Islet precursor cell (in vitro differentiated cells): ENCODE measurements at places on chromosomes 13 and 19.

GRCh38 chr19:4974880-4975469 lies 6.1 kb downstream of the KDM4B start:
- DNase-seq: no peak

GRCh38 chr13:97174638-97175037 lies 47.5 kb upstream of the MBNL2 start:
- no peak for DNase-seq

- DNase-seq: no peak
Observed at GRCh38 chr19:13652810-13653590, 111.3 kb upstream of the MRI1 start.

DNA sequence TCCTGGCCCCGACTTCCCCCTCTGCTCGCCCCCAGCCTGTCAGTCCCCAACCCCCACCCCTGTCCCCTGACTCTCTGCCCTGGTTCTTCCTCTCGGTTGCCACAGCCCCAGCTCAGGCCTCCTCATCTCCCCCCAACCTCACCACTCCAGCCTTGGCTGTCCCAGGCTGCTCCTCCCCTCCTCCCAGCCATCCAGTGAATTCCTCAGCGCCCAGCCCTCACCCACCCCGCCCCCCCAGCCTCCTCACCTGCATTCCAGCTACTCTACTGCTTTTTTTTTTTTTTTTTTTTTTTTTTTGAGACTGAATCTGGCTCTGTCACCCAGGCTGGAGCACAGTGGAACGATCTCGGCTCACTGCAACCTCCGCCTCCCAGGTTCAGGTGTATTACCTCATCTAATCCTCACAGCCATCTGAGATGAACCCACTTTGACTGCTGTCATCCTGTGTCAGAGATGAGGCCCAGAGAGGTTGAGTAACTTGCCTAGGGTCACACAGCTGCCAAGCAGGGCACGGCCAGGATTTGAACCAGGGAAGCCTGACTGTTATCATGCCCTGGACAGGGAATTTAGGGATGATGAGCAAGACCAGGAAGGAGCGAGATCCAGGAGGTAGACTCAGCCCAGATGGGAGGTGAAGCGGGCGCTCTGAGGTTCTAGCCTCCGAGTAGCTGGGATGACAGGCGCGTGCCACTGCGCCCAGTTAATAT lies 2.6 kb downstream of the SULT2B1 start:
- DNase-seq: peak; percentile 98

DNA sequence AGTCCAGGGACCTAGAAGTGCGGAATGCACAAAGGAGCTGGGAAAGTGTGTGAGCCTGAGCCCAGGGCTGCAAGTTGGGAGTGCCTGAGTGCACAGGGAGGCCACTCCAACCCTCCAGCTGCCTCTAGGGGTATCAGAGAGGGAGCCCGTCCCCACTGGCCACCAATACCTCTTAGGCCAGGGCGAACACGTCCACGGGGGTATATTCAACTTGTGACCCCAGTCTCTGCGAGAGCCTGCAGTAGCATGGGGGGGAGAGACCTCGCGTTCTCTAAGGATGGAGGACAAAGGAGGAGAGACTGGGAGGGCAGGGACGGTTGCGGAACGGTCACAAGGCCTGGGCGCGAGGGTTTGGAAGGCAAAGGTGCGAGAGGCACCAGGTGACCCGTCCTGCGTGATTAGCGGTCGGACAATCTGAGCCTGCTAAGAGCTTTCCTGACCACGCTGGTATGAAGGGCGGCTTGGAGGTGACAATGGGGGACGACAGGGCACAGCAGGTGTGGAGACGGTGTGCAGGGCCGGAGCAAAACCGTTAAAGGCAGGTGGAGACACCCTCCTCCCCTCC lies 676 bp downstream of the CD320 start:
- DNase-seq: no peak

DNA sequence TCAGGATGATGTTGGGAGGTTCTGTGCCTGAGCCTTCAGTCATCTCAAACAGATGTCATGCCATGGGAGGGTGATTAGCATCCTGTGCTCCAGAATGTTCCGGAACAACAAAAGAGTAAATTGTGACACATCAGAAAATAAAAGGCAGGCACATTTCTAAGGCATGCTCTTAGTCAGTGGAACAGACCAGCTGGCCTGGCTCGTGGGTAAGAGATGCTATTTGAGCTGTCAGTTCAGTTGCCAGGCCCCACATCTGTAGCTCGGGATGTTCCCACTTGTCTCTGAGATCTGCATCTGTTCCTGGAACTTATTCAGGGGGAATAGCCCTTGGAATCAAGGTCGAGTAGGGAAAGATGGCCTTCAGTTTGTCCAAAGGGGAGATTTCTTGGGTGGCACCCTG lies 26.0 kb downstream of the OLFM4 start:
- DNase-seq: no peak

GRCh38 chr13:71149498-71150363 lies 717.3 kb downstream of the DACH1 start:
- DNase-seq: no peak

GRCh38 chr13:100664171-100664900 lies 10.3 kb downstream of the TMTC4 start:
- DNase-seq: peak; percentile 33

- DNase-seq: no peak
Observed at GRCh38 chr19:10768936-10769335, 51.1 kb downstream of the DNM2 start.

GRCh38 chr19:49546825-49547565 lies 19.2 kb downstream of the RCN3 start:
- peak; percentile 90 for DNase-seq

DNA sequence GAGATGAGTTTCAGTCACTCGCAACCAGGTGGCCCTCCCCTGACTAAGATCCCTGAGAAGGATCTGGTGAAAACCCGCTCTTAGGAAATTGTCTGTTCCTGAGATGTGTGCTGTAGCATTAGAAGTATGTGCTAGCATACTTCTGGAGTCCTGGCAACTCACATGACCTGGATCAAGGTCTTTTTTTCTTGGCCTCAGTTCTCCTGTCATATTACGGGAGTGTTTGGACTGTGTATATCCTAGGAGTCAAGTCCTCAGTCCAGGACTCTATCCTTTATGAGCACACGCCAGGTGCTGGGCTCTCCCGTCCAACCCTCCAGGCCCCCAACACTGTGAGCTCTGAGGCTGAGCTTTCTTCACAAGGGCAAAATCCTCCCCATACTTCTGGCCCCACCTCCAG lies 156.4 kb downstream of the UQCRFS1 start:
- no peak for DNase-seq

DNA sequence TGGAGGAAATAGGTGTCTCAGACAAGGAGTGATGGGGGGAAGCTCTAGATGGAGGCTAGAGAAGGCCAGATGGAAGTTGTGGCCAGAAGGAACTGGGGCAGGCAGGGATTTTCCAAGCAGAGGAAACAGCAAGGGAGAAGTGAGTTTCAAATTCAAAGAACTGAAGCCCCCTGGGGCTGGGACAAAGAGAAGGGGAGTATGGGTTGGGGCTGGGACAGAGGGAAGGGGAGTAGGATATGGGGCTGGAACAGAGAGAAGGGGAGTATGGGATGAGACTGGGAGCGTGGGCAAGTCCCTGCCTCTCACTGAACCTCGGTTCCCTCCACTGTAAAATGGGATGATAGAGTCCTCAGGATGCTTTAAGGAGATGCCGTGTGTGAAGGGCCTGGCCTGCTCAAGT lies 1.9 kb upstream of the GTF2F1 start:
- DNase-seq: no peak

DNA sequence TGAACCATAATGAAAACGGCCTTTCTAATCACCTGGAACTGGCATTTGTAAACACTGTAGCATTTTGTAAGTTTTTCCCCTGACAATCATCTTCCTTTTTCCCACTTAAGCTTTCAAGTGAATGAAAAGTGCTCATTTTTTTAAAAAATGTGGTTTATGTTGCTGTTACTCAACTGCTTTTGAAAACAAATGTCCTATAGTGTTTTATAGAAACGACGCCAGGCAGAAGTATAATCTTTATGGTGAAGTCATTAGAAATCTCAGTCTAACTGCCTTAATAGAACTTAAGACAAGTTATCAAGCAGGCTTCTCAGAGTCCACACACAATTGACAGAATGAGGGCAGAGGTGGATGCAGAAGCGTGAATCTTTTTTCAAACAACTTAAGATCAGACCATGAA lies 442.3 kb downstream of the KLF12 start:
- DNase-seq: no peak

GRCh38 chr13:85379433-85379832 lies 419.8 kb downstream of the SLITRK6 start:
- no peak for DNase-seq

GRCh38 chr13:98810746-98811145 lies 58.3 kb upstream of the SLC15A1 start:
- DNase-seq: no peak

DNA sequence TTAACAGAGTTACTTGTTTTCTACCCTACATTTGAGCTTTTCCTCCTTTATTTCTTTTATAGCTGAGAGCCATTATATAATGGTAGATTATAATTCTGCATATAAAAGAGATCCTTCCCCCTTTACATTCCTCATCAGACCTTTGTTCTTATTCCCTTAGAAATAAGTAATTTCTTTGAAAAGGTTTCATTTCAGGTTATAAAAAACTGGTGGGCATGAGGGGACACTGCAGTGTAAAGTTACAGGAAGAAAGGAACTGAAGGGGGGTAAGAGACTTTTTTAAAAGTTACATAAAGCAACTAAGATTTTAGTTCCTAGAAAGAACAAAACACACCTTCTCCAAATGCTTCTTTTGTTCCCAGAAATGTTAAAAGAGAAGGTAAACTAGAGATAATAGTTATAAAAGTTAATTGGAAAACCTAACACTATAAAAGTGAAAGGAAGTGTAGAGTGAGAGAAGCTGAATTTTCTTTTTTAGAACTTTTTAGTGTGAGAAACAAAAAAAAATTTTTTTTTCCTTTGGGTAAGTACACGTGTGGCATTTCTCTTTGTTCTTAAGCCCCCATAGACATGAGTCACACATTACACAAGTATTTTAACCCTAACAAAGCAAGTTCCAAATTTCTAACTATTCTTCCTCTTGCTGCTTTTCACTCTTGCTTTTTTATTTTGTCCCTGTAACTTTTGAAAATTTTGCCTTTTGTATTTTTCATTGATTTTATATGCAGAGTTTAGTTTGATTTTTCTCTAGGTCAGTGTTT lies 106.4 kb upstream of the MLNR start:
- DNase-seq: no peak

DNA sequence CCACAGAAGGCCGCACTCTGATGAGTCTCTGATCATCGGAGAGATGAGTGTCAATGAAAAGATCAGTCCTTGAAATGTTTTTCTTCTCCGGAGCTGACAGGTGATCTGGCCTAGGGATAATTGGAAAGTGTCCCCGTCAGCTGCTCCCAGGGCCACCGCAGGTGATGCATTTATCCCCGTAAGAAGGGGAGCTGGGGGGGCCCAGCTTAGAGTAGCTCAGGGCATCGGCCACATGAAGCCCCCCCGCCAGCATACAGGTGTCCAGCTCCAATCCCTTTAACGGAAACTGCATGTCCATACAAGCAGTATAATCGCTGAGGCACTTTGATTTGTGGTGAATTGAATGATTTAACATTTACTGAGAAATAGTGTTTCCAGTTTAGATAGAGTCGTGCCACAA lies 27.7 kb downstream of the ATP4B start:
- DNase-seq: no peak

DNA sequence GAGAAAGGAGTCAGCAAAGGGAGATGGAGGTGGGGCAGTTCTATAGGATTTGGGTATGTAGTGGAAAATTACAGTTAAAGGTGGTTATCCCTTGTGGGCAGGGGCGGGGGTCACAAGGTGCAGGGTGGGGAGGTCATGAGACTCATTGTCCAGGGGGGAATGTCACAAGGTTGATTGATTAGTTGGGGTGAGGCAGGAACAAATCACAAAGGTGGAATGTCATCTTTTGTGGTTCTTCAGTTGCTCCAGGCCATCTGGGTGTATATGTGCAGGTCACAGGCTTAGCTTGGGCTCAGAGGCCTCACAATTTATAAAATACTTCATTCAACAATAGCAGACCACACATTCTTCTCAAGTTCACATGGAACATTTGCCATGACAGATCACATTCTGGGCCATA lies 109.6 kb downstream of the ATP11A start:
- peak; percentile 48 for DNase-seq

DNA sequence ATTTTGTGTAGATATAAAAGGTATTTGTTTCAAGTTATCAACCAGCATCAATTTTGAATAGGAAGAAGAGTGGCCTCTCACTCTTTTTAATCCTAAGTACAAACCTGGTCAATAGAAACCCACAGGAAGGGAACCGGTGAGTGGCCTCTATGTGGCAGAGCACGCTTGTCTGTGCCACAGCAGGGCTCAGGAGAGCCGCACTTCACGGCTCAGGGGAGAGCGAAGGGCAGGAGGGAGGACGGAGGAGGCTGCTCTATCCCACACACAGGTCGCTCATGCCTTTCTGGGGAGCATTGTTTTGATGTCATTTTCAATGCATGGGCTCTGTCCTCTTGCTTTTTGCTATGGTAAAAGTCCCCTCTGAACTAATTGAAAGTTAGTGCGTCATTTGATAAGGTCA lies 57.2 kb downstream of the TNFRSF19 start:
- no peak for DNase-seq

GRCh38 chr13:25860265-25860664 lies 191.6 kb downstream of the SHISA2 start:
- DNase-seq: no peak

GRCh38 chr13:53778937-53779336 lies 750.3 kb downstream of the OLFM4 start:
- no peak for DNase-seq

DNA sequence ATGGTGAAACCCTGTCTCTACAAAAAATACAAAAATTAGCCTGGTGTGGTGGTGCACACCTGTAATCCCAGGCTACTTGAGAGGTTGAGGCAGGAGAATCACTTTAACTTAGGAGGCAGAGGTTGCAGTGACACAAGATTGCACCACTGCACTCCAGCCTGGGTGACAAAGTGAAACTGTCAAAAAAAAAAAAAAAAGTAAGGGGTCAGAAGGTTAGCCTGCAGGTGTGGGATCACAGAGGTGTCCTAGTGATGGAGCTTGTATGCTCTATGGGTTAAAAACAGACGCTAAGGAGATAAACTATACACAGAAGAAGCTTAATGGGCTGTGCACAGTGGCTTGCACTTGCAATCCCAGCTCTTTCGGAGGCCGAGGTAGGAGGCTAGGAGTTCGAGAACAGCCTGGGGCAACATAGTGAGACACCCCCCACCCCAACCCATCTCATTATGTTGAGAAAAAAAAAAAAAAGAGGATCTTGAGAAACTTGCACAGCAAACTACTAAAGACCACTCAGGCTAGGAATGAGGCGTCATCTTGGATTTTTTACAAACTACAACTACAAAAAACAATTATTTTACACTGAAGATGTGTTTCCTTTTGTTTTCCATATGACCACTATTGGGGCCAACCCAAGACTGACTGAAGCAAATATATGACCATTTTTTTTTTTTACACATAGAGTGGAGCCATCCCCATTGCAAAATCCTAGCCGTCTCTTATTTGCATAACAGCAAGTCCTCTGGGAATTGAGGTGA lies 7.9 kb downstream of the FOSB start:
- no peak for DNase-seq

DNA sequence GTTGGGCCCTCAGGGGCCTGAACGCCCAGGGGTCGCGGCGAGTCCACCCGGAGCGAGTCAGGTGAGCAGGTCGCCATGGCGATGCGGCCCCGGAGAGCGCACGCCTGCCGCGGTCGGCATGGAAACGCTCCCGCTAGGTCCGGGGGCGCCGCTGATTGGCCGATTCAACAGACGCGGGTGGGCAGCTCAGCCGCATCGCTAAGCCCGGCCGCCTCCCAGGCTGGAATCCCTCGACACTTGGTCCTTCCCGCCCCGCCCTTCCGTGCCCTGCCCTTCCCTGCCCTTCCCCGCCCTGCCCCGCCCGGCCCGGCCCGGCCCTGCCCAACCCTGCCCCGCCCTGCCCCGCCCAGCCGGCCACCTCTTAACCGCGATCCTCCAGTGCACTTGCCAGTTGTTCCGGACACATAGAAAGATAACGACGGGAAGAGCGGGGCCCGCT lies at the start of gene CCNA1:
CCNA1 (plus strand) TSS at position 390 of the 439 bp plus-strand sequence. CDS start 562 bp downstream, outside the sequence.
- DNase-seq: peak; percentile 75
